ENCODE measurements at places on chromosomes 11 and 22. TPM values are rescaled to one million over a fixed set of nuclear protein-coding genes. Genes with fewer than 3 reads are reported as not detected.

GRCh38 chr11:105070306-105070705, 25.2 kb upstream of the CARD16 start:
- no peak for DNase-seq
- H3K4me1 ChIP-seq, result no peaks in the 10 kb centered on the region
- no peak overlapping the region for H3K4me3 ChIP-seq
- no peaks in the 10 kb centered on the region for H3K27me3 ChIP-seq
- no peaks in the 10 kb centered on the region for H3K36me3 ChIP-seq
- H3K27ac ChIP-seq, result no peak overlapping the region

GRCh38 chr22:23467721-23468294, 112.3 kb downstream of the IGLL1 start:
- no peak for DNase-seq
- H3K36me3 ChIP-seq, result no peaks in the 10 kb centered on the region
- no peaks in the 10 kb centered on the region for H3K27me3 ChIP-seq
- no peak overlapping the region for H3K27ac ChIP-seq
- no peaks in the 10 kb centered on the region for H3K4me1 ChIP-seq
- H3K4me3 ChIP-seq, result no peak overlapping the region

The SMTNL1 gene
- polyA plus RNA-seq, result not detected

GRCh38 chr22:45169591-45170466, 6.1 kb downstream of the NUP50 start:
- H3K27me3 ChIP-seq, result no peaks in the 10 kb centered on the region
- H3K4me1 ChIP-seq, result peaks cover 7% of the 10 kb centered on the region
- no peak overlapping the region for H3K4me3 ChIP-seq
- no peak for DNase-seq
- peaks cover 73% of the 10 kb centered on the region for H3K36me3 ChIP-seq

The KRTAP5-1 gene
- polyA plus RNA-seq, result not detected

DNA sequence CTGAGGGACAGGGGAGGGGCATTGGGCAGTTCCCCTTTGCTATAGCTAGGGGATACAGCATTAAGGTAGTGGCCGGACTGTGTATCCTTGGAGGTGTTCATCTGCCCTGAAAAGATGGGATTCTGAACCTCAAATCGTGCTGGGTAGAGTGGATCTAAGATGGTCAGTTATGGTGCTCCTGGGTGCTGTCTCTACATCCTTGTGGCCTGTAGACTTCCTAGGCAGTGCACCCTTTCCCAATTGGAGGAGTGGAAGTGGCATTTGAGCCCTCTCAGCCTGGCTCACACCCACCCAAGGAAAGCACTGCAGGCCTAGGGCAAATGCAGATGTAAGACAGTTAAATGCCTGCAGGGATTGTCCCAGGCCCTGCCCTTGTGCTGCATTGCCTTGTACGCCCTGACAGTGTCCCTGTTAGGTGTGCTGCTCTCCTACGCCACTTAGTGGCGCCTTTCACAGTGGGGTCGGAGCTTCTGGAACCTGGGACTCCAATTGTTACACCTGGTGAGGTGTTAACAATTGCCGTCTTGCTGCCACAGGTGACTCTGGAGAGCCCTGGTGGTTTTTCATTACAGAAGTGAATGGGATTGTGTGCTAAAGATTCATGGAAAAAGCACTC, 35.0 kb downstream of the PPFIBP2 start:
- no peak overlapping the region for H3K27ac ChIP-seq
- DNase-seq, result no peak
- no peaks in the 10 kb centered on the region for H3K4me1 ChIP-seq
- no peak overlapping the region for H3K4me3 ChIP-seq
- H3K36me3 ChIP-seq, result no peaks in the 10 kb centered on the region

The VPS11 gene
- 14.8 TPM for polyA plus RNA-seq

The PLAAT2 gene
- 0.53 TPM for polyA plus RNA-seq

DNA sequence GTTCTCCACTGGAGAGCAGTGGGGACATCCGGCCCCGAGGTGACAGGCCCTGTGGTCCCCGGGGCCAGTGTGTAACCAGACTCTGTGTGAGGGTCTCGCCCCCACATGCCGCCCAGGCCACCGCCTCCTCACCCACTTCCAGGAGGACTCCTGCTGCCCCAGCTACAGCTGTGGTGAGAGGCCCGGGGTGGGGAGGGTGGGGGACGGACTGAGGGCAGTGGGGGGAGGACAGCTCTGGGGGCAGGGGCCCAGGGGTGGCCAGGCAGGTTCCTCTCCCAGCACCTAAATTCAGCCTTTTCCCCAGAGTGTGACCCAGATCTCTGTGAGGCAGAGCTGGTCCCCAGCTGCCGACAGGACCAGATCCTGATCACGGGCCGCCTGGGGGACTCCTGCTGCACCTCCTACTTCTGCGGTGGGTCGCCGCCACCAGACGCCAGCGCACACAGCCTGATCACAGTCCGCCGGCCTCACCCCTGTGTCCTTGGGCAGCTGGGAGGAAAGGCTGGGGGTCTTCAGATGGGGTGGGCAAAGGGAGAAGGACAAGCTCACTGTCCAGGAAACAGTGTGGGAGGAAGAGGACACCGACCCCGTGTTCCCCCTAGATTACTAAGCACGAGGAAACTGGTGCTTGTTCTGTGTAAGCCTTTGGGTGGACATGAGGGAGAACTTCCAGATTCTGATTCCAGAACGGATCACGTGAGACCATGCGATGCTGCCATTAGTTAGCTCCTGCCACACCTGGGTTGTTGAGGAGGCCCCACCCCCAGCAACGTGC, 84.4 kb upstream of the MYOD1 start:
- H3K4me3 ChIP-seq, result no peak overlapping the region
- no peaks in the 10 kb centered on the region for H3K4me1 ChIP-seq
- no peak overlapping the region for H3K27ac ChIP-seq
- H3K27me3 ChIP-seq, result no peaks in the 10 kb centered on the region
- no peaks in the 10 kb centered on the region for H3K36me3 ChIP-seq

The PTS gene
- 50.0 TPM for polyA plus RNA-seq

The VWCE gene
- 3.4 TPM for polyA plus RNA-seq

The MRGPRF gene
- polyA plus RNA-seq, result 0.18 TPM

The DCHS1 gene
- polyA plus RNA-seq, result 3.0 TPM

DNA sequence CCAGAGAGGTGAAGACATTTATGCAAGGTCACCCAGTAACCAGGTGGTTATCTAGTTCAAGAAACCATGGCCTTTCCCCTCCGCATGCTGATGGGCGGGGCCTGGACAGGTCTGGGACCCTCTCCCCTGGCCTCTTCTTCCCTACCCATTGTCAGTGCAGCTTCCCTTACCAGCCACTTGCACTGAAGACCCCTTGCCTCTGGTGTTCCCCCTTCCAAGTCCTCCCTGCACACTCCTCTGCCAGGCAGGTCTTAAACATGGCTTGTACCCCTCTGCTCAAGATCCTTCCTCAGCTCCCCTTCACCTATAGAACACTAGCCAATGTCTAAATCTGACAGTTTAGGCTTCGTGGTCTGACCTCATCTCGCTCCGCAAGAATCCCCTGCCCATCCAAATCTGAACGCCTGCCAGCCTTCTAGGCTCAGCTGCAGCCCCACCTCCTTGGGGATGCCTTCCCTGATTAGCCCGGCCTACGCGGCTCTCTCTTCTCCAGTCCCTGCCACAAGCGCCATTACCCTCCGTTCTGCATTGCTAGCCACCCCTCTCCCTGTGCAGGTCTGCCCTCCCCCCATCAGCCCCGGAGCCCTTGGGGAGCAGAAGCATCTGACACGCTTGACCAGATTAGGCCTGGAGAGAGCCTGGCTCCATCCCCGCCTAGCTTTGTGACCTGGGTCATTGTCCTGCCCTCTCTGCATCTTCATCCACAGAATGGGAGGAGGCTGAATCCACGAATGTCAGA, 213.8 kb downstream of the DSCAML1 start:
- peaks cover 6% of the 10 kb centered on the region for H3K4me1 ChIP-seq
- H3K4me3 ChIP-seq, result no peak overlapping the region
- H3K27ac ChIP-seq, result no peak overlapping the region

DNA sequence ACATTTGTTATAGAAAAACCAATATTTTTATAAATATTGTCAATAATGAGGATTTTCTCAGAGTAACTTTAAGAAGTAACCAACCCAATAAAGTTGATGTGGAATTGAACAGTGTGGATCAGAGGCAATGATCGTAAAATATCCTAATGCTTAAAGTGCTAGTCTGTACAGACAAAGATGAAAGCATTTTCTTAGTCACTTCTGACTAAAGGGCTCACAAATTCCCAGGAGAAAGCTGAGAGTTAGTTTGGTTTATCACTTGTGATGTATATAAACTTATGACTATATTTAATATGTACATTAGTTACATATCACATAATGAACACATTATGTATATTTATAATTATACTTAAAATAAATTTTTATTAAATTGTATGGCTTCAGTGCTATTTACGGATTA, 25.4 kb upstream of the DDI1 start:
- no peak overlapping the region for H3K4me3 ChIP-seq
- H3K4me1 ChIP-seq, result no peaks in the 10 kb centered on the region
- no peaks in the 10 kb centered on the region for H3K27me3 ChIP-seq
- no peaks in the 10 kb centered on the region for H3K36me3 ChIP-seq

Data from SK-N-SH (cell line).